ENCODE measurements at places on chromosomes 6 and 20.

- no peak for DNase-seq
Measured at GRCh38 chr6:158643836-158644230, 710 bp downstream of the DYNLT1 start.

DNA sequence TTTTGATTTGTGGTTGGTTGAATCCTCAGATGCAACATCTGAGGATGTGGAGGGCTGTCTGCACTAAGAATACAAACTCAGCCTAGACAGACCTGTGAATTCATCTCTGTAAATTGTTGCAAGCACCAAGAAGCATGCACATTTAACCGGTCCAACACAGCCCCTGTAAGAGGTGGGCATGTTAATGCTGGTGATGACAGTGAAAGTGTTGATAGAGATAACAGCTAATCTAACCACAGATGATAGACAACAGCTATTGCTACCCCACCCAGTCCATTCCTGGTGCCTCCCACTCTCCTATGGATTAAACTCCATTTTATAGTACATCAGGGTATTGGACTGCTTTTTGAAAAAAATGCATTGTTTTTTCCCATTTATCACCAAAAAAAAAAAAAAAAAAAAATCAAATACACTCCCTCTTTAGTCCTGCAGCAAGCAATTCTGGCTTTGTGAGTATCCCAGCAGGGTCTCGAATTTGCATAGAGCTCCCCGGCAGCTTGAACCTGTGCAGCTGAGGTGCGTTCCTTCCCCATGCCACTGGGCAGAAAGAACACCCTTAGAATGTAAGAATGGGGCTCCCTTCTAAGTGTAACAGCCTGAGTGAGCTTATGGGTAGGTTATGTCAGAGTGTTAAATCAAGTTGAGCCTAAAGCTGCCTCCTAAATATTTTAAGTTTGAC lies 270.9 kb upstream of the JARID2 start:
- DNase-seq: no peak

- DNase-seq: no peak
Measured at GRCh38 chr20:62200491-62201172, 17.8 kb downstream of the MTG2 start.

- DNase-seq: no peak
Measured at GRCh38 chr6:21263531-21264287, 329.8 kb upstream of the SOX4 start.

DNA sequence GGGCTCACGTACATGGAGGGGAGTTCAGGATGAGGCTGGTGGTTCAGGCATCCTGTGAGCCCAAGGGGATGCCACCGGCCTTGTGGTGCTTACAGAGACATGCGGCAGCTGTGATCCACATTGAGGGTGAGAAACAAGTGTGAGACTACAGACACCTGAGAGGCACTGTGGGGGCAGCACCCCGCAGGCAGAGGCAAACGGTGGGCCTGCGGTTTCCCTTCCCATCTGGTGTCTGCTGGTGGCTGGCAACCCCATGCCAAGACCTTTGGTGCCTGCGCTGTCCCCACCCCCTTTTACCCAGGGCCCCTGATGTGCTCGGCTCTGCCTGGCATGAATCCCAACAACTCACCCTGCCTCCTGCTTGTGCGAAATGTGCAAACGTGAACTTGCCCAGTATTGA lies 42.0 kb downstream of the ERMARD start:
- DNase-seq: no peak

- no peak for DNase-seq
Measured at GRCh38 chr20:41690702-41691101, 72.5 kb upstream of the CHD6 start.

DNA sequence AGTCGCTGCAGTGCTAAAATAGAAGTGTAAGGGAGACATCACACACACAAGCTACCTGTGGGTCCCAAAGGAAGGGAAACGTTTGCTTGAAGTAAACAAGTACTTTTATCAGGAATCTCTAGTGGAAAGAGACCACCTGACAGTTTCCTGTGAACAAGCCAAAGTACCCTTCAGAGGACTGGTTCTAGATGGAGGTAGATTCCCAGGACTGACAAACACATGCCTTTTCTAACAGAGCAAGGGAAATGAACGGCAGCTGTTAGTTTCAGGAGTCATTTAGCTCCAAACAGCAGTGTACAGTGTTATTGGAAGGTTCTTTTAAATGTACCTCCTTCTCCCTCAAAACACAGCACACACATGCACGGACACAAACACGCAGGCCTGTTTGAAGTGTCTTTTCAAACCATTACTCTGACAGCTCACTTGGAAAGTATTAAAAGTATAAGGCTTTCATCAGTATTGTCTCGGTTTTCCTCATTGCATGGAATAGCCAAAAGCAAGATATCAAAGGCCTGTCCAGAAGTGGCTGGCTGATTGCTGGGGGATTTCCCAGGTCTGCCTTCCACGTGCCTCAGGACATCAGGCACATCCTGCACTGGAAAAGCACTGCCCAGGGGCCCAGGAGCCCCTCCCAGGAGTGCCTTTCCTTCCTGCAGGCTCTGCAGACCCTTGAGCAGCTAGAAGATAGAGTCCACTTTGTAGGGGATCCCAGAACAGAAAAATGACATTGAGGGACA lies 393.2 kb upstream of the SOX4 start:
- DNase-seq: no peak

- no peak for DNase-seq
Measured at GRCh38 chr6:112117554-112117953, 30.2 kb downstream of the FAM229B start.

DNA sequence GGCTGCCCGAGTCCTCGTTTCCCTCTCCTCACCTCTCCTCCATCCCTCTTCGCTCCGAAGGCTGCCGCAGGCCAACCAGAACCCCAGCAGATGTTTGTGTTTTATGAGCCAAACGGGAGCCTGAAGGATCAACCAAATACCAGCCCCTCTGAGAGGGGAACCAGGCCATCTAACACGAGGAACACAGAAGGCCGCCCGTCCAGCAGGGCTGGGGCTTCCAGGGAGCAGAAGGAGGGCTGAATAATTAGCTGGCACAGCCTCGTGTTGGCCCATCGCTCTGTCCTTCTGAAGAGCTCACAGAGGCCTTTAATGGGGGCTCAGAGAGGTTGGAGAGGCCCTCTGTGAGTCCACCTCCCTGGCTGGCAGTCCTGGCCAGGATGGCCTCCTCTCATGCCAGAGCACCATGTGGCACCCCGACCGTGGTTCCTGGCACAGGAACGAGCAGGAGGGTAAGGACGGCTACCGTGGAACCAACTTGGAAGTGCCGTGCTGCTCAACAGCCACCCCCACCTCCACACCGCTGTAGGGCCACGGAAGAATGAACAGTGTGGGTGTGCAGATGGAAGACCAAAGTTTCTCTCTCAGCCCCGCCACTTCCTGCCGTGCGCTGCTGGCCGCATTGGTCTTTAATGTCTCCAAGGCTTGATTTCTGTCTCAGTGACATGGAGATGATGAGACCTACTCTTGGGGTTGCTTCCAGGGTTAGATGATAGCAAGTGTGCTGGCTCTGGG lies 155.2 kb downstream of the SCML4 start:
- DNase-seq: peak; percentile 20

DNA sequence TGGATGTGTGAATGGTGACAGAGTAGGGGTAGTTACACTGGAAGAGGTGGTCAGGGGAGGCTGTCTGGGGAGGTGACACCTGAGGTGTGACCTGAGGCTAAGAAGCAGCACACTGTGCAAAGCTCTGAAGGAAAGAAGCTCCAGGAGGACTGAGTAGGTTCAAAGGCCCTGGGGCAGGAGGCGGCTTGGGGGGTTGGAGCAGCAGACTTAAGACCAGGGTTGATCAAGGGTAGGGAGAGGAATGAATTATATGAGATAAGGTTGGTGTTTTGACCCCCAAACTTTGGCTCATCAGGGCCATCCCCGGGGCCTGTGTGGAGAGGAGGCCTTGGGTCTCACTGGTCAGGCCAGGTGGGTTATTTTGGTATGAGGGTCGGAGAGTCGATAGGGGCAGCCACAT lies 166.1 kb downstream of the GRM4 start:
- no peak for DNase-seq

- no peak for DNase-seq
Measured at GRCh38 chr6:6393069-6393529, 72.6 kb upstream of the F13A1 start.

GRCh38 chr20:32450484-32451061 lies 92.4 kb downstream of the ASXL1 start:
- no peak for DNase-seq

- DNase-seq: no peak
Measured at GRCh38 chr20:59783641-59784010, 149.8 kb downstream of the SYCP2 start.

DNA sequence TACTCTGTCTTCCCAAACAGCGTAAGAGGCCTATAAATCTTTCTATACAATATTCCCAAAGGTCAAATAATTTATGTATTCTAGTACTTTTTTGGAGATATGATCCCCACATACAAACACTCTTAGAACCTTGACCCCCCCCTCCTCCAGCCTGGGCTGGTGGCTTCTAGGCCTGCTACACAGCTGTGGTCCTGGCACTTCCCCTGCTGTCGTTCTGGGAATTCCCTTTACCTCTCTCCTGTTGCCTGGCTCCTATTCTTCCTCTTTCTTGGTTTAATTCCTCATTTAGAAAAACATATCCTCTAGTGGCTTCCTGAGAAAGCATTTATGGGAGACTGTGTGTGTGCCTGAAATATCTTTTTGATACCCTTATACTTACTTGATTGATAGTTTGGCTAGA lies 4.1 kb upstream of the TXLNB start:
- no peak for DNase-seq

DNA sequence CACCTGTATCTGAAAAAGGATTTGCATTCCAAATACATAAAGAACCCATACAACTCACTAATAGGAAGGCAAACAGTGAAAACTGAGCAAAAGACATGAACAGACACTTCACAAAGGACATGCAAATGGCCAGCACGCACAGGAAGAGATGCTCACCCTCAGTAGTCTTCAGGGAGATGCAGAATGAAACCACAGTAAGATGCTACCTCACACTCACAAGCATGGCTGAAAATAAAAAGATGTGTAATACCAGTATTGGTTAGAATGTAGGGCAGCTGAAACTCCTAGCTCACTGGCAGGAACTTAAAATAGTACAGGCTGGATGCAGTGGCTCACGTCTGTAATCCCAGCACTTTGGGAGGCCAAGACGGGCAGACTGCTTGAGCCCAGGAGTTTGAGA lies 64.6 kb downstream of the SNX5 start:
- DNase-seq: no peak

DNA sequence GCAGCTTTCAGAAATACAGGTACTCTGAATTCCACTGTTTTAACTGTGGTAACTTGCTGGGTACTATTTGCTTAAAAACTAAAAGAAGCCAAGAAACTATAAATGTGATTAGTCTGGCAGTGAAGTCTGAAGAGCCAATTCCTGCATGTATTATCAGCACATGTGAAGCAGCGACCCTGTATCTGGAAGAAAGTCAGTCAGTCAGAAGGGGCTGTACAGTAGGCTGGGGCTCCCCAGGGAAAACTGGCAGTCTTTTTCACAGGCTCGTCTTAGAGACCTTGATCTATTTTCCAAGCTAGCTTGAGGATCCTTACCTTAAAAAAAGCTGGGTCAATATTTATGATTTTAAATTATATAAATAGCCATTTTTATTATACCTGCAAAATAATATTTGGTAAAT lies 104.9 kb downstream of the PDSS2 start:
- DNase-seq: no peak

DNA sequence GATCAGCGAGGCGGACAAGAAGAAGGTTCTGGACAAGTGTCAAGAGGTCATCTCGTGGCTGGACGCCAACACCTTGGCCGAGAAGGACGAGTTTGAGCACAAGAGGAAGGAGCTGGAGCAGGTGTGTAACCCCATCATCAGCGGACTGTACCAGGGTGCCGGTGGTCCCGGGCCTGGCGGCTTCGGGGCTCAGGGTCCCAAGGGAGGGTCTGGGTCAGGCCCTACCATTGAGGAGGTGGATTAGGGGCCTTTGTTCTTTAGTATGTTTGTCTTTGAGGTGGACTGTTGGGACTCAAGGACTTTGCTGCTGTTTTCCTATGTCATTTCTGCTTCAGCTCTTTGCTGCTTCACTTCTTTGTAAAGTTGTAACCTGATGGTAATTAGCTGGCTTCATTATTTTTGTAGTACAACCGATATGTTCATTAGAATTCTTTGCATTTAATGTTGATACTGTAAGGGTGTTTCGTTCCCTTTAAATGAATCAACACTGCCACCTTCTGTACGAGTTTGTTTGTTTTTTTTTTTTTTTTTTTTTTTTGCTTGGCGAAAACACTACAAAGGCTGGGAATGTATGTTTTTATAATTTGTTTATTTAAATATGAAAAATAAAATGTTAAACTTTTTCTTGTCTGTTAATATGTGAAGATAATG lies 2.2 kb downstream of the HSPA1B start:
- DNase-seq: no peak

DNA sequence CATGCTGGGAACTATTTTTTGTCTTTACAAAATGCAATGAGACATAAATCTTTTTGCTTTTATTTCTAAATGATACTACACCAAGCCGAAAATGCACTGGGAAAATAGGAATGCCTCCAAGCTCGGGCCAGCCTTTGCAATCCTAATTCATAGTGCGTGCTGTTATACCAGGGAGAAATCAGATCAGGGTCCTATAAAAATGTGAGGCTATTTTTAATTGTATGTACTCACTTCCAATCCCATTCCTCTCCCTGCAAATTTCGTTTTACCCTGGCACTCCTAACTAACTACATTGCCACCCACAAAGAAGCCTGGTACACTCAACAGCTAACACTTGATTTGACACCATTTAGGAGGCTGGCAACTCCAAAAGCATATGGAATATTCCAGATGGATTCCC lies 350.6 kb upstream of the ZFP64 start:
- no peak for DNase-seq

GRCh38 chr6:114162691-114163347 lies 180.0 kb downstream of the HS3ST5 start:
- DNase-seq: no peak

DNA sequence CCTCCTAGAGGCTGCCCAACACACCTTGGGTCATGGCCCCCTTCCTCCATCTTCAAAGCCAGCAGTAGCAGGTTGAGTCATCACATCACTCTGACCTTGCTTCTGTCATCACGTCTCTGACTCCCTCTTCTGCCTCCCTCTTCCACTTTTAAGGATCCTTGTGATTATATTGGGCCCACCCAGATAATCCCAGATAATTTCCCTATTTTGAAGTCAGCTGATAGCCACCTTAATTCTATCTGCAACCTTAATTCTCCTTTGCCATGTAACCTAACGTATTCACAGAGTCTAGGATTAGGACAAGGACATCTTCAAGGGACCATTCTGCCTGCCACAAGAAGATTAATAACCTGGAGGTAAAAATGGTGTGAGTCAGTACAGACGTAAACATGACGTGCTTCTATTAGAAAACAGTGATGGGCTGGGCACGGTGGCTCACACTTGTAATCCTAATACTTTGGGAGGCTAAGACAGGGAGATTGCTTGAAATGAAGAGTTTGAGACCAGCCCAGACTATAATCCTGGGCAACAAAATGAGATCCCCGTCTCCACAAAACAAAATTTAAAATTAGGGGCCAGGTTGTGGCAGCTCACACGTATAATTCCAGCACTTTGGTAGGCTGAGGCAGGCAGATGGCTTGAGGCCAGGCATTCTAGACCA lies 3.3 kb downstream of the ZSWIM3 start:
- no peak for DNase-seq

DNA sequence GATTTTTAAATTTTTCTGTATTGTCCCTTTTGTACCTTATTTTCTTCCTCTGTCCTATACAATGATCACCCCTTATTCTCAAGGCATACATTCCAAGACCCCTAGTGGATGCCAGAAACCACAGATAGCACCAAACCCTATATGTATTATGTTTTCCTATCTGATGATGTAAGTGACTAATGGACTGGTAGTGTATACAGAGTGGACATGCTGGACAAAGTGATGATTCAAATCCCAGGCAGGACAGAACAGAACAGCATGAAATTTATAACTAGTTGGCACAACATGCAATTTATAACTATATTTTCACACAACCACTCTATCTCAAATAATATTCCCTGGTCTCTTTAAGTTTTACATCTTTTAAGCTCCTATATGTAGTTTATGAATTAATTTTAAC lies 205.6 kb upstream of the FLRT3 start:
- no peak for DNase-seq
